Immature natural killer cell (primary cell): ENCODE measurements at places on chromosomes 5 and 9. TPM values are rescaled to one million over a fixed set of nuclear protein-coding genes. Genes with fewer than 3 reads are reported as not detected.

Gene ALDH1A1
- polyA plus RNA-seq, result not detected

Gene NTRK2
- polyA plus RNA-seq, result not detected

Gene TAL2
- not detected for polyA plus RNA-seq

Gene MCTP1
- polyA plus RNA-seq, result 2.1 TPM

- DNase-seq, result no peak
Measured at GRCh38 chr9:69175486-69175885, 1.4 kb downstream of the TJP2 start.

DNA sequence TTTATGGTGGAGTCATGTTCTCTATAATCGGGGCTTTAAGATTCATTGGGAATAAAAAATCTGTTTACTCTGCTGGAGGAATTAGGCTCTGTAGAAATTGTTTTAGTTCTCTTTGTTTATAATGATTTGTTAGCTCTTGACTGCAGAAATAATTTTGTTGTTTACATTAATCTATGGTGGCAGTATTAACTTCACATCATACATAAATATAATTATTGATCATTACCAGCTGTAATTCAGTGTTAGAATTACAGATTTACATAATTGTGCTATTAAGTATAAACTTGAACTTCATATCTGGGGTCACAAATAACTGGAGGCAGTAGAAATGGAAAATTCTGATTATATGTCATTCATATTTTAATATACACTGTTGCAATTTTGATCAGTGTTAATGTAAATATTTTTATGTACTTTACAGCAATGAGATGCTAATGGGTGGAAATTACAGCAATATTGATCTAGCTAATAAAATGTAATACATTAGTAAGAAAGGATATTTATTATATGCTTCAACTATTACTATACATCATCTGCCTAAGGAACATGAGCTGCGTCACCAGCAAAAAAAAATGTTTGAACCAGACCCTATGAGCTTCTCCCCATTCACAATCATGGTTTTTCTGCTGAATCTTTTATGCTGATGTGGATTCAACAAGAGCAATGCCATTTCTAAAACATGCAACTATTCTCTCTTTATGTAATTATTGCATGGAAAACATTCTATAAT, 846.6 kb downstream of the NR2F1-AS1 start:
- no peak for DNase-seq

DNA sequence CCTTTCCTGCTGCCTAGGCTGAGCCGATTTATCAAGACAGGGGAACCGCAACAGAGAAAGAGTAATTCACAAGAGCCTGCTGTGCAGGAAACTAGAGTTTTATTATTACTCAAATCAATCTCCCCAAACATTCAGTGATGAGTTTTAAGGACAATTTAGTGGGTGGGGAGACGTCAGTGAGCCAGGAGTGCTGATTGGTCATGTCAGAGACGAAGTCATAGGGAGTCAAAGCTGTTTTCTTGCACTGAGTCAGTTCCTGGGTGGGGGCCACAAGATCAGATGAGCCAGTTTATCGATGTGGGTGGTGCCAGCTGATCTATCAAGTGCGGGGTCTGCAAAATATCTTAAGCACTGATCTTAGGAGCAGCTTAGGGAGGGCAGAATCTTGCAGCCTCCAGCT, 19.0 kb downstream of the SNX24 start:
- DNase-seq, result no peak

DNA sequence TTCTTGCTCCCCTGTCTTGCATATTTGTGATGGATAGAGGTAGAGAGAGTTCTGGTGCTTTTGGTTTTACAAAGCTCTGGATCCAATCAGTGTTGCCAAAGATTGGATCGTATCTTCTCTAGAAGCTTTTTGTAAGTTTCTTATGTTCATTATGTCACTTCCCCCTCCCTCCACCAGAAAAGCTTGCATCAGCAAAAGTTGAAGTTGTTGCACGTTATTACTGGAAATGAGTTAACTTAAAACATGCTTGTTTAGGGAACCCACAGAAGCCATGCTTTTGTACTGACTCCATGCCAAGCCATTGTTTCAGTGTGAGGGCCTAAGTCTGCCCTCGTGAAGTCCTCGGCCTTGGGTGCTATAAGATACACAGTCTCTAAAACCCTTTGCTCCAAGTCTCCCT, 186.5 kb downstream of the ERCC6L2 start:
- no peak for DNase-seq

DNA sequence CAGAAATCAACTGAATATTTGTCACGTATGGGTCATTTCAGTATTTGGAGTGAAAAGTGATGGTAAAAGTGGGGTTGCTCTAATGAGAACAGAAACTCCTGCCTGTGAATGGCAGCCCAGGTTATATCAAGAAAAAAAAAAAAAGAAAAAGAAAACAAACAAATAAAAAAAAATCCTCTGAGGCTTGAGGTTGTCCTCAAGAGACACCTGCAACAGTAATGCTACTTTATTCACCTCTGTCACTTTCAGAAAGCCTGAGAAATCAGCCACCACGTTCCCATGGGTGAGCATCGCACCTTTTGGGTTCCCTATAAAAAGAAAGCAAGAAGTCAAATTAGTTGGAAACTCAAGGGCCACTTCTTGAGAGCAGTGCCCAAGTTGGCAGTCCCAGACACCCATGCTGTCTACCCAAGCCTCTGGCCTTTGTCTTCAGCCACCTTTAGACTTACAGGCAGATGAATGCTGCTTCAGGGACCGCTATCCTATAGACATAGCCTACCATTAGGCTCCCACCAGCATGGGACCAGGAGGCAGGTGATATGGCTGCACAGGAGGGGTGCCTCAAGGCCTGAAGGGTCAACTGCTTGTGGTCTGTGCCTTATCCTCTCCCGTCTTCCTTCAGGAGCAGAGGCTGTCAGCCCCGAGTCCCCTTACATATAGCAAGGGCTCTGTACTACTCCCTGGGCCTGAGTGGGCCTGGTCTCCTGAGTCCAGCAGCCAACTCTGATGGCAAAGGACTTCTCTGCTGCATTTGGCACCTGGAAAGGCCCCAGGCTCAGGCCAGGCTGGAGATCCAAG, 31.1 kb upstream of the MEIKIN start:
- DNase-seq, result no peak
